ENCODE measurements at places on chromosomes 4 and X.

- DNase-seq: no peak
Measured at GRCh38 chr4:90792696-90793095, 665.5 kb downstream of the CCSER1 start.

GRCh38 chr4:155943605-155944291, 9.9 kb downstream of the CTSO start:
- no peak for DNase-seq

DNA sequence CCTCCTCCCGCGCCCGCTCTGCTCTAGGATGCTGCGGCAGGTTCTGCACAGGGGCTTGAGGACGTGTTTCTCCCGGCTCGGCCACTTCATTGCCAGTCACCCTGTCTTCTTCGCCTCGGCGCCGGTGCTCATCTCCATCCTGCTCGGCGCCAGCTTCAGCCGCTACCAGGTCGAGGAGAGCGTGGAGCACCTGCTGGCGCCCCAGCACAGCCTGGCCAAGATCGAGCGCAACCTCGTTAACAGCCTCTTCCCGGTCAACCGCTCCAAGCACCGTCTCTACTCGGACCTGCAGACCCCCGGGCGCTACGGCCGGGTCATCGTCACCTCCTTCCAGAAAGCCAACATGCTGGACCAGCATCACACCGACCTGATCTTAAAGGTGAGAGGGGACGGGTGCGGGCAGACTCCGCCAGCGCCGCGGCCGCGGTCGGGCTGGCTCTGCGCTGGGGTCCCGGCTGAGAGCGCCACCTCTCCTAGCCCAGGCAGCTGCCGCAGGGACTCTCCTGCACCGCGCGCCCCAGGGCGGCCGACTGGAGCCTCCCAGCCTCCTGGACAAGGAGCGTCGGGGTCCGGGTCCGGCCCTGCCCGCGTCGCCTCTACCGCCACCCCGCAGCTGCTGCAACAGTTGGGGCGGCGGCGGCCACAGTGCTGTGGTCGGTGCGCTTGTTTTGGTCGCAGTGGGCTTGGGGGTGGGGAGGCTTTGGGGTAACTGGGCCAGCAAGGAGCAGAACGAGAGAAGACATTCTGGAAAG, at the start of gene PTCHD1:
TSS of gene PTCHD1 (plus strand) at position 2 of the 752 bp plus-strand sequence. CDS start at position 29, 27 bp downstream.
- DNase-seq: no peak

- peak; percentile 56 for DNase-seq
Measured at GRCh38 chrX:16484338-16484737, 165.6 kb upstream of the S100G start.

GRCh38 chr4:152599095-152599494, 63.2 kb upstream of the FBXW7 start:
- no peak for DNase-seq

DNA sequence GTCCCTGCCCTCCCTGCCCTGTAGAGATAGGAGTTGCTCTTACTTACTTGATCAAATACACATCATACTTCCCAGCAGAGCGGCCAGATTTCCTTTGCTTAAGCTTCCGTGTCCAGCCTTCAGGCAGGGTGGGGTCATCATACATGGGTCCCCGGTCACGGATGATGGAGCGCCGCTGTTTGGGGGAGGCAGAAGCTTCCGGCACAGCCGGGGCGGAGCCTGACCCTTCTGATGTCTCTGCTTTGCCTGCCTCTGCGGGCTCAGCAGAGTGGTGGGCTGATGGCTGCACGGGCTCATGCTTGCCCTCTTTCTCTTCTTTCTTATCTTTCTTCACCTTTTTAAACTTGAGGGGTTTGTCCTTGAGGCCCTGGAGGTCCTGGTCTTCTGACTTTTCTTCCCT, 12.5 kb upstream of the IRAK1 start:
- DNase-seq: no peak

- DNase-seq: no peak
Measured at GRCh38 chr4:177740563-177740962, 298.3 kb upstream of the AGA start.

DNA sequence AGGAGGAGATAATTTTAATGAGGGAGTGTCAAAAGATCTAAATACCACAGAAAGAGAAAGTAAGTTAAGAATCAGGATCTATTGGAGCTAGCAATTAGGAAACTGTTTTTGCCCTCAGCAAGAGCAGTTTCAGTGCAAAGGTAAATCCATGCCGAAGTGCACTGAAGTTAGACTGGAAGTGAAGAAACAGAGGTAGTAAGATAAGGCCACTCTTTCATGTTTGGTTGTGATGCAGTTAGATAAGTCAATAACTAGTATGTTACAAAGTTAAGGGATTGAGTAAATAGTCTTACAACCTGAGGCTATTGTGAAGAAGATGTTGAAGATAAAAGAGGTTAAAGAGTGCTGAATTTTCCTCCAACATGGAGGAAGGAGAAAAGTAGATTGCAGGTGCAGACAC, 46.7 kb upstream of the UCP1 start:
- no peak for DNase-seq

DNA sequence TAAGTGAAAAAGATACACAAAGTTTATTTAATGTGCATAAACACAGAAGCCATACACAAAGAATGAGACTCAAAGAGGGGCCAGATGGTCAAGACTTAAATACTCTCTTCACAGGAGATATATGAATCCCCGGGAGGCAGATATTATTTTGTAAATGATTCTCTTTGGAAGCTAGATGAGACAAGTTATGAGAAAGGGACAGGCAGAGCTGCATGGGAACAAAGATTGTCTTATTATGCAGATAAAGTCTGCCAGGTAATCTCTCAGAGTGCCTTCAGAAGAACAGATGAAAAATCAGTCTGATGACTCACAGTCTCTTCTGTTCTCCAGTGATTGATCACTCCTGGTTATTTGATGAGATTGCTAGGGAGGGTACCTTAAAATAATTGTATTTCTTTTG, 89.0 kb downstream of the NAF1 start:
- no peak for DNase-seq

DNA sequence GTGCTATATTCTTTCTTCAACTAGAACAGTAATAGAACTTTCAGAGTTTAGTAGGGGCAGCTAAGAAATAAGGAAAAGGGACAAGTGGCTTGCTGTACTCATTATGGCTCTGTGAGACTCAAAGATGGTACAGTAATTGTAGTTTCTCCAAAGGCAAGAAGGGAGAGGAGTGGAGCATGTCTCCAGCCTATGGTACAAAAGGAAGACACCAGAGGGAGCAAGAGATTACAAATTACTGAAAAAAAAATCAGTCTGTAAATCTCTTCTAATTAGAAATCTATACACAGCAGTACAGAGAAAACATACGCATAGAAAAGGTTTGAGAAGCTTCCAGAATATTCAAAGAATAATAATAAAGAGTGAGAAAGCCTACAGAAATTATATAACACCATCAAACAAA, 61.4 kb downstream of the KLHL4 start:
- no peak for DNase-seq

- DNase-seq: peak; percentile 3
Measured at GRCh38 chrX:38804682-38805431, 3.6 kb downstream of the MID1IP1 start.

- no peak for DNase-seq
Measured at GRCh38 chr4:96730432-96730831, 890.5 kb downstream of the PDHA2 start.

- no peak for DNase-seq
Measured at GRCh38 chr4:6272863-6273660, 3.4 kb downstream of the WFS1 start.

GRCh38 chr4:89373394-89373793, 65.8 kb upstream of the GPRIN3 start:
- no peak for DNase-seq
